ENCODE measurements at places on chromosomes 13 and 19.
A peak's percentile ranks its signal among the peaks of the same experiment; 100 is the strongest.

- H3K36me3 ChIP-seq: no peaks in the 10 kb centered on the region
- H3K27ac ChIP-seq: no peak overlapping the region
- DNase-seq: no peak
- H3K4me1 ChIP-seq: no peaks in the 10 kb centered on the region
- H3K4me3 ChIP-seq: no peak overlapping the region
- no peaks in the 10 kb centered on the region for H3K27me3 ChIP-seq
Observed at GRCh38 chr13:93080587-93080986, 146.0 kb upstream of the GPC6 start.

DNA sequence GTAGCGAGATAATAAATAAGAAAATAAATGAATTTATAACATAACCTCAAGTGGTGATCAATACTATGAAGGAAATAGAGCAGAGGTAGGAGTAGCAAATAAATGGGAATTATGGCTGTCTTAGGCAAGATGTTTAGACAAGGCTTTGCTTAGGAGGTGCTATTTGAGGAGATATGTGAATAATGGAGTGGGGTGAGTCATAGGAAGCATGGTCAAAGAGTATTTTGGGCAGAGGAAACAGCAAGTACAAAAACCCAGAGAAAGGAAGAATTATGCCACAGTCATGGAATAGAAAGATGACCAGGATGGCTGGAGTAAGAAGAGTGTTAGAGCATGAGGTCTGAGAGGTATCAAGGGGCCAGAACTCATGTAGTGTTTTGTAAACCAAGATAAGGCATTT, 33.6 kb upstream of the LPAR6 start:
- no peaks in the 10 kb centered on the region for H3K4me1 ChIP-seq
- no peaks in the 10 kb centered on the region for H3K27me3 ChIP-seq
- H3K36me3 ChIP-seq: peaks cover 4% of the 10 kb centered on the region
- no peak overlapping the region for H3K27ac ChIP-seq
- DNase-seq: no peak

GRCh38 chr19:56660381-56661107, 11.0 kb downstream of the ZNF835 start:
- H3K27ac ChIP-seq: no peak overlapping the region
- no peaks in the 10 kb centered on the region for H3K4me1 ChIP-seq
- DNase-seq: no peak
- no peaks in the 10 kb centered on the region for H3K27me3 ChIP-seq
- H3K36me3 ChIP-seq: no peaks in the 10 kb centered on the region

- no peaks in the 10 kb centered on the region for H3K36me3 ChIP-seq
- H3K4me3 ChIP-seq: no peak overlapping the region
- no peak for DNase-seq
- no peaks in the 10 kb centered on the region for H3K27me3 ChIP-seq
Observed at GRCh38 chr13:25109341-25109740, 13.4 kb downstream of the PABPC3 start.

DNA sequence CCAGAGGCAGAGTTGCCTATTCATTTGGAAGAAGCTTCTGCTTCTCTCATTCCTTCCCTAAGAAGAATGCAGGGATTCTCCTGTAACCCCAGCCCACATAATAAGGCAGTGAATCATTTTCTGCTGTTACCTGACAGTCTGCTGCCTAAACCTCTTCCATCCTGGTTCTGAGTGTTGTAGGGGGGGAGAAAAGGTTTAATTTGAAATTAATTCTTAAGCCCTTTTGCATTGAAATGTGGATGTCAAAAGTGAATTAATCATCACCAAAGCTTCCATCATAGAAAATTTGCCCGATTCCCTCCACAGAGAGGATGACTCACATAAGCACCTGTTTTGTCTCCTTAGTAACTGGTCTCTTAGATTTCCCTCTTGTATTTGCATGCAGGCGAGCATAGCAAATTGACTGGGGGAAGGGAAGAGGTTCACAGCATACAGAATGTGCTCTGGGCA, 146.7 kb upstream of the FNDC3A start:
- no peak overlapping the region for H3K27ac ChIP-seq
- H3K4me1 ChIP-seq: peaks cover 6% of the 10 kb centered on the region
- no peaks in the 10 kb centered on the region for H3K36me3 ChIP-seq
- no peaks in the 10 kb centered on the region for H3K27me3 ChIP-seq

DNA sequence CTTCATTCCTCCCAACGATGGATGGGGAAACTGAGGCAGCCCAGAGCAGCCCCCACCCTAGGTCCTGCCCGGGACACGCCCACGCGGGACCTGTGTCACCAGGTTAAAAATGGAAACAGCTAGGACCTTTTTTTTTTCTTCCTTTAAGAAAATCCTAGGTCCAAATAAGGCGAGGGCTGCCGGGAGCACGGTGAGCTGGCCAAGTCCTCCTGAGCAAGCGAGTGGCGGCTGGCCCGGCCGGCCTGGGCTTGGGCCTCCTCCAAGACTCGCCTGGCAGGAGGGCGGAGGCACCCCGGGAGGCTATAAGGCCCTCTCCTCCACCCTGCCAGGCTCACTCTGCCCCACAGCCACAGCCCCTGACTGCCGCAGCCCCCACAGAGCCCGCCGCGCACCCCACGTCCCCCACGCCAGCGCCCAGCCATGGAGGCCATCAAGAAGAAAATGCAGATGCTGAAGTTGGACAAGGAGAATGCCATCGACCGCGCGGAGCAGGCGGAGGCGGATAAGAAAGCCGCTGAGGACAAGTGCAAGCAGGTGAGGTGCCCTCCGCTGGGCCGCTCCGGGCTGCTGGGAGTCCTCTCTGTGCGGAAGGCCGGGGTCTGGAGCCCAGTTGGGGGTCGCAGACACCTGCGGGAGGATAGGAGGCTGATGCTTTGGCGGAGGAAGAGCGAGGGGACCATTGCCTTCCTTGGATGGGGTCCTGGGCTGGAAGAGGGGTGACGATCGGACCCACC, 8.9 kb upstream of the TPM4 start:
- H3K27ac ChIP-seq: peak overlapping the region; percentile 47
- H3K27me3 ChIP-seq: no peaks in the 10 kb centered on the region
- peaks cover 12% of the 10 kb centered on the region for H3K4me1 ChIP-seq
- peak; percentile 64 for DNase-seq
- H3K4me3 ChIP-seq: no peak overlapping the region
- no peaks in the 10 kb centered on the region for H3K36me3 ChIP-seq

DNA sequence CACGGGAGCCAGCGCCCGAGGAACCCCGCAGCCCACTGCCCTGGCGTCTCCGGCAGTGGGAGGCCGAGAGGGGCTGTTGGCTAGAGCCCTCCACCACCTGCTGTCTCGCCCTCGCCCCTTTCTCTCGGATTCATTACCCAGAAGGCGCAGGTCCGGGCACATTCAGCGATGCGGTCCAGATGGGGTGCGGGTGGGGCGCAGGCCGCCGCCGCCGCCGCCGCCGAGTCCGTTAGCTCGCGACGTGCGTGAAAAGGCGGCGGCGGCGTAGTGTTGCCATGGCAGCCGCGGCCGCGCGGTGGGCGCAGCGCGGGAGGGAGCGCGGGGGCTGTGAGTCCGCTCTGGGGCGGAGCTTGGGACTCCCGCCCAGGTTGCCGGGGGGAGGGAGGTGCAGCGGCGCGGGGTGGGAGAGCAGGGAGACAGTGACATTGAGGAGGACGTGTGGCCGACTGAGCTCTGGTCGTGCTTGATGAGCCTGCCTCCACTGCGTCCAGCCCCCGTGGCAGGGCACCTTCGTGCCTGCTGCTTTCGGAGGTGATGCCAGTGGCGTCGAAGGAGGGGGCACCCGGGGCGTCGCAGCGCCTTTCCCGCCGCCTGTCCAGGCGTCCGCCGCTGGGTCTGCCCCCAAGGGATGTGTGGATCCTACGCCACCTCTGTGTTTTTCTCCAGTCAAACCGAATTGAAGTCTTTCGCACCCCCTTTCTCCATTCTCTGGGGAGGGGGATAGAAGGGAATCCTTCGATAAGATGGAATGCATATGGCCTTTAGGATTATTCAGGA, at the start of gene KATNAL1:
TSS of gene KATNAL1 (minus strand) at position 358 of the 777 bp plus-strand sequence. CDS start 23,774 bp downstream, outside the sequence.
- H3K27me3 ChIP-seq: no peaks in the 10 kb centered on the region
- H3K4me3 ChIP-seq: peak within 1 kb of the TSS; percentile 98
- peaks cover 5% of the 10 kb centered on the region for H3K4me1 ChIP-seq
- H3K36me3 ChIP-seq: no peaks in the 10 kb centered on the region
- DNase-seq: peak; percentile 76

DNA sequence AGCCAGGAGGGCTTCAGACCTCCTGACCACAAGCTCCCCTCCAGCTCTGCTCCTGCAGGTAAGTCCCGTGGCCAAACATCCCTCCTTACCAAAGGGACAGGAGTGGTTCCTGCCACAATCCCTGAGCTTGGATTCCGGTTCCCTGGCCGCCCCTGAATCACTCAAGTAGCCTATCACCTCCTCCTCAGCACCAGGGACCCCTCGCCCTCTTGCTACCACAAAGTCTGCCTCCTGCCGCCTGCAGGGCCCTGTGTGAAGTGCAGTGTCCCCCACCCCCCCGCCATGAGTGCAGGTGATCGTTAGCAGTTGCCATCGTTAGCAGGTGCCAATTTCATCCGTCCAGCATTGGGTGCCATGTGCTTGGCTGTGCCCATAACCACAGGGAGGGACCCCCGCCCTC, 40.8 kb upstream of the RANBP3 start:
- no peak for DNase-seq
- H3K27ac ChIP-seq: no peak overlapping the region
- no peaks in the 10 kb centered on the region for H3K27me3 ChIP-seq
- no peak overlapping the region for H3K4me3 ChIP-seq
- H3K36me3 ChIP-seq: no peaks in the 10 kb centered on the region

- no peaks in the 10 kb centered on the region for H3K36me3 ChIP-seq
- no peaks in the 10 kb centered on the region for H3K4me1 ChIP-seq
- no peak for DNase-seq
- no peak overlapping the region for H3K27ac ChIP-seq
- no peak overlapping the region for H3K4me3 ChIP-seq
- H3K27me3 ChIP-seq: no peaks in the 10 kb centered on the region
Observed at GRCh38 chr13:31009166-31009565, 76.7 kb downstream of the TEX26 start.

- DNase-seq: no peak
- no peaks in the 10 kb centered on the region for H3K27me3 ChIP-seq
- H3K27ac ChIP-seq: peak overlapping the region; percentile 90
- H3K4me1 ChIP-seq: peaks cover 8% of the 10 kb centered on the region
- no peaks in the 10 kb centered on the region for H3K36me3 ChIP-seq
- H3K4me3 ChIP-seq: no peak overlapping the region
Observed at GRCh38 chr19:15701757-15702533, 25.9 kb upstream of the OR10H2 start.

- DNase-seq: no peak
- peaks cover 6% of the 10 kb centered on the region for H3K4me1 ChIP-seq
- H3K27ac ChIP-seq: no peak overlapping the region
- H3K27me3 ChIP-seq: peaks cover 14% of the 10 kb centered on the region
- no peak overlapping the region for H3K4me3 ChIP-seq
- no peaks in the 10 kb centered on the region for H3K36me3 ChIP-seq
Observed at GRCh38 chr19:5342573-5343201, 2.1 kb upstream of the PTPRS start.

DNA sequence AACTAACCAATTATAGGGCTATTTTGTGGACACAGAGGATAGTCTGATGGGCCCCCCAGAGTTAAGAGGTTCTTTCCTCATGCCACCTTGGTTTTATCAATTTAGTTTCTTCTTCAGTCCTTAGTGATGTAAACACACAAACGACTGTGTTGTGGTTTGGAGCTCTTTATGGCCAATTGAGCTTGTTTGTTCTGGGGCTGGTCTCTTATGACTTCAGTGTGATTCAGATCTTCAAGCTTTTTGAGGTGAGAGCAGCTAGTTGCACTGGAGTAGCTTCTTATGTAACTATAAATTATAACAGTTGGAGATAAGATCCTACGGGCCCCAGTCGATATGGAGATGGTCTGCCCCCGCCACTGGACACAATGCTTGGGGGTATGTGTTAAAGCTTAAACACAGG, 22.0 kb upstream of the GJB6 start:
- H3K36me3 ChIP-seq: no peaks in the 10 kb centered on the region
- no peaks in the 10 kb centered on the region for H3K4me1 ChIP-seq
- H3K27ac ChIP-seq: no peak overlapping the region

DNA sequence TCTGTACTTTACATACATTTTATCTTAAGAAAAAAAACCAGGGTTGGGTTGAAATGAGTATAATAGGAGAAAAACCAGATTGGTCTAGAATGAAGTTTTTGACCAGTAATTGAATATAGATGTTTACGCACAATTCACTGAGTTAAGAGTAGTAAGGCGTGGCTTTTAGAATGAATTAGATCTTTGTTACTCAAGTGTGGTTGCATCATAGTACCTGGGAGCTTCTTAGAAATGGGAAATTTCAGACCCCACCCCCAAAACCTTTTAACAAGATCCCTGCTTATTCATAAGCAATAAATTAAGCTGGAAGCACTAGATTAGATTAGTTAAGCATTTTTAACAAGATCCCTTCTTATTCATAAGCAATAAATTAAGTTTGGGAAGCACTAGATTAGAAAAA, 28.7 kb upstream of the LMO7 start:
- DNase-seq: no peak
- no peak overlapping the region for H3K4me3 ChIP-seq
- no peak overlapping the region for H3K27ac ChIP-seq
- H3K4me1 ChIP-seq: no peaks in the 10 kb centered on the region
- no peaks in the 10 kb centered on the region for H3K27me3 ChIP-seq
- H3K36me3 ChIP-seq: no peaks in the 10 kb centered on the region

DNA sequence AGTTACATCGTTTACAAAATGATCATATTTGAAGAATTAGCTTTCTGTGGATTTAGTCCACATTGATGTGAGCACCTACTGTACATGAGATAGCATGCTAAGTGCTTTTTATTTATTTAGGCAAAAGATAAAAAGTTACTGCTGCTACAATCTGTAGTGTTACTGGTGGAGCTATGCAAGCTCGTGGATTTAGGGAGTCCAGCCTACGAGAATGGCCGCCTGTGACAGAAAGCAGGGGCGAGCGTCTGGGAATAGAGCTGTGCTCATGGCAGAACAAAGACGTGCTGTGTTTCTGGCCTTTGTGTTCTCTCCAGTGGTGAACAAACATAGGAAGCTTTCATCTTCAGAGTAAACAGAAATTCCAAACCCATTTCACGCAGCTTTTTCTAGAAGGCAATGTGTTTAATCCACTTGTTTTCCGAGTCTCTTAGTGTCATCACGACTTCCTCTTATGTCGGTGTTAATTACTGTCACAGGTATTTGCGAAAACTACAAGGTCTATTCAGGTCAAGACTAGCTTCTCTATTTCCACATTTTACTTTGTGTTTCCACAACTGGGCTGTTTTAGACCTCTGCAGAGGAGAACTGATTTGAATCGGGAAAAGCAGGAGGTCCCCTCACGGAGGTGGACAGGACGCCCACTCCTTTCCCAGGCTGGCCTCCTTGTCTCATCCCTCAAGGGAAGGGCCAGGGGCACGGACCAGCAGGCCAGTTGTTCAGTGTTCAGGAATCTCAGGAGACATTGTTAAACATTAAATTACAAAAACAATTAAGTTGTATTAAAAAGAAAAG, 67.3 kb downstream of the ATP11A start:
- no peak overlapping the region for H3K4me3 ChIP-seq
- no peaks in the 10 kb centered on the region for H3K27me3 ChIP-seq
- H3K36me3 ChIP-seq: no peaks in the 10 kb centered on the region
- no peaks in the 10 kb centered on the region for H3K4me1 ChIP-seq
- H3K27ac ChIP-seq: no peak overlapping the region

DNA sequence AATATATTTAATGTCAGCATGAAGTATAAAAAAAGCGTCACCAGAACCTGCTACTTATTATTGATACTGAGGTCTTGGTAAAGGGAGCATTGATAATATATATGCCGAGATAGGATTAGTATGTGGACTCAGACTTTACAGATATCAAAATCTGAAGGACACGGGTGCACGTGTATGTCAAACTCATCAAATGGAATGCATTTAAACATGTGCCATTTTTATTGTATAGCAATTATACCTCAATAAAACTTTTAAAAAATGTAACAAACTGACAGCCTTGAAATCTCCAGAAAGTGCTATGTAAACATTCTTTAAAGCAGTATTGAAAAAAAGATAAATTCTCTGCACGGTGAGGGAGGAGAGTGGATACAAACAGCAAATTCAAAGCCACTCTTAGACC, 157.9 kb downstream of the RNF17 start:
- no peak for DNase-seq
- H3K36me3 ChIP-seq: no peaks in the 10 kb centered on the region
- H3K4me1 ChIP-seq: no peaks in the 10 kb centered on the region
- peak overlapping the region; percentile 91 for H3K4me3 ChIP-seq
- H3K27ac ChIP-seq: no peak overlapping the region
